Ecto neural progenitor cell (in vitro differentiated cells): ENCODE measurements at places on chromosomes 13 and 19.

- peak; percentile 87 for DNase-seq
Observed at GRCh38 chr19:50679177-50680125, 30.2 kb downstream of the C19orf81 start.

DNA sequence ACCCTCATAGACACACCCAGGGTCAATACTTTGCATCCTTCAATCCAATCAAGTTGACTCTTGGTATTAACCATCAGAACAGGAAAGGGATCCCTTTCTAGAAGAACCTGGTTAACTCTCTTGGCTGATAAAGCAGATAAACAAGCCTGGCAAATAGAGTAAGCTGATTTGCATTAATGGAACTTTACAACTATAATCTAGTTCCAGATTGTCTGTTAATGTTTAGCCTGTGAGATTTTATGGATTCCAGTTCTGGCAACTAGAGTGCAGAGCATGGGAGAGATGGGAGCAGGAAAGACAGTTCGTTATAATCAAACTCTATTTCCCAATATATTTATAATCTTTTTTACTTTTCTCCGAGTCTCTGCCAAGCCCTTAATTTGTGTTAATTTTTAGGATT, 272.6 kb upstream of the KLHL1 start:
- no peak for DNase-seq

- DNase-seq = no peak
Observed at GRCh38 chr19:1302533-1303239, 17.0 kb downstream of the EFNA2 start.

DNA sequence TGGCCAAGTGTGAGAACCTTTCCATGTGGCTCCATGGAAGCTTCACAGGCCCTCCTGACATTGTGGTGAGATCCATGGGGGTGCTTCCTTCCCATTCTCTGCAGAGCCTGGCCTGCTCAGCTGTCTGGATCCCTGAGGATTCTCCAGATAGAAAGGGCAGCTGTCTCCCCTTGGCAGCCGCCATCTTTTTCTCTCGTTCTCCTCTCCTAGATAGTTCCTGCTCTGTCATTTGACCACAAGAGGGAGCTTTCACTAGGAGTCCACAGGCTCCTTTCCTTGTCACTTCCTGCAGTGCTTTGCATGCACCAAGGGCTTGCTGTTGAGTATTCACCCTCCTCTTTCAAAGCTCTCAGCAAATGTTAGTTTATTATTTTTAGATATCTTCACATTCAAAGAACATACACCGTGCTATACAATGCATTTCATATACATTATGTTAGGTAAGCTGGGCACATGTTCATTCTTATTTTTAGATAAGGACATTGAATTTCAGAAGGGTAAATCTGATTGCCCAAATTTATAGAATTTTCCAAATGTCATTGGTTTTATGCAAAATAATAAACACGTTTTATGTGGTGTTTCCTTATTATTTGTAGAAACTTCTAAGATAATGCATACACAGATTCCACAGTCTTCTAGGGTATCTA, 133.2 kb downstream of the FRY start:
- DNase-seq = peak; percentile 57

DNA sequence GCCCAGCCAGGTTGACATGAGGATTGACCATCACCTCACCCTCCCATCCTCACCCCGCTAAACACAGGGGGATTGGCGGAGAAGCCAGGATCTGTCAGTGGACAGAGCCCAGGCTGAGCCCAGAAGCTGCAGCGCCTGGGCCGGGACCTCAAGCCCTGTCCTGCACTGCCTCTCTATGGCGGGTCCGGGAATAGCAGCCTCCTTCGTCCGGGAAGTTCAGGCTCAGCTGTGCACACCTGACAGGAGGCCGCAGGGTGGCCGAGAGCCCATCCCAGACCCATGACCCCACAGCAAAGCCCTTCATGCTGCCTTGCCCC, 67.8 kb downstream of the SPACA7 start:
- peak; percentile 92 for DNase-seq

GRCh38 chr19:30371960-30372824, at the start of gene ZNF536:
TSS of gene ZNF536 (plus strand) at chr19:30372384. CDS start at chr19:30443563, 71,179 bp downstream.
- no peak for DNase-seq

- DNase-seq = no peak
Observed at GRCh38 chr19:45935267-45935666, 20.7 kb upstream of the NANOS2 start.

DNA sequence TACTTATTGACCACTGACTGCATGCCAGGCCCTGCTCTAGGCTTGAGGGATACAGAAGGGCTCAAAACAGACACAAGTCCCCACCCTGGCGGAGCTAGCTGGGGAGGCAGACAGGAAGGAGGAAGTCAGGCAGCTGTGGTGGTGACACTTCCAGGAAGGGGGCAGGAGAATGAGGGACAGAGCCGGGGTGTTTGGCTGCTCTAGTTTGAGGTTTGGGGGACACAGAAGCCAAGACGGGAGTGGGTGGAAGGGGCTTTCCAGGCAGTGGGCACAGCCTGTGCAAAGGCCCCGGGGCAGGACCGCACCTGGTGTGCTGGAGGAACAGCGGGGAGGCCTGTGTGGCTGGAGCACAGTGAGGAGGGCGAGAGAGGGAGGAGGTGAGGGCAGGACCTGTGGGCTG, 4.0 kb downstream of the MRPL54 start:
- no peak for DNase-seq

GRCh38 chr19:32387701-32388392, 17.7 kb upstream of the DPY19L3 start:
- no peak for DNase-seq

DNA sequence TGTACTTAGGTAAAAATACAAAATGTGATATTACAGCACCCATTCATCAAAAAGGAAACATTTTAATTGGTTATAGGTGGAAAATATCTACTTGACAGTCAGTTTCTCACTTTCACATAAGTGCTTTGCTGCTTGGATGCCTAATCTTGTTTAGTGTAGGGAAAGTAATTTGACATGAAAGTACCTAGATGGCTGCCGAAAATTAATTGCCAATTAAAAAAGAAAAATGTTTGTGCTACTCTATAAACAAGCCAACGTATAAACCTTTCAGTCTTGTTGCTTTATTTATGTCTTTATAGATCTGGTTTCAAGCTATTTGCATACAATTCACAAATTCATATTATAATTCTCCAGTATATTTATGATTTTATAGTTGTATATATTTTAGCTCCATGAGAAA, 729.9 kb downstream of the DACH1 start:
- DNase-seq = no peak

GRCh38 chr13:99983499-99984401, 2.2 kb downstream of the ZIC2 start:
- DNase-seq = peak; percentile 44

- DNase-seq = no peak
Observed at GRCh38 chr13:52703482-52703881, 36.1 kb downstream of the CNMD start.

DNA sequence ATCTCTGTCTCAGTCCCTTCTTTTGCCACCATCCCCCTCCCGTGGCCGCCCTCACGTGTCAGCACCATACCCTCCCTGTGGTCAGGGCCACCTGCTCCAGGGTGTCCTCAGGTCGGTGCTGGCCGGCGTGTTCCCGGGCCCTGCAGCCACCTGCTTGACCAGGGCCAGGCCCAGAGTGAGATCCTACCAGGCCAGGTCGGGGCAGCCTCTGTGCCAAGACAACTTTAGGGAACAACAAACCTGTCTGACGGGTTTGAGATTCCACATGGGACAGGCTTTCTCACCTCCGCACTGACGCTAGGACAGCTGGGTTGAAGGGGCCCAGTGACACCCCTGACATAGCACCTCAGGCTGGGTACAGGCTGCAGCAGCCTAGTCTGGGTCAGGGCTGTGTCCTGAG, 7.5 kb upstream of the SBNO2 start:
- no peak for DNase-seq

- DNase-seq = no peak
Observed at GRCh38 chr19:5106191-5106726, 137.3 kb downstream of the KDM4B start.

- DNase-seq = no peak
Observed at GRCh38 chr19:38676023-38676877, 28.8 kb downstream of the ACTN4 start.

GRCh38 chr13:64529874-64530485, 2700.2 kb downstream of the PCDH9 start:
- DNase-seq = no peak

DNA sequence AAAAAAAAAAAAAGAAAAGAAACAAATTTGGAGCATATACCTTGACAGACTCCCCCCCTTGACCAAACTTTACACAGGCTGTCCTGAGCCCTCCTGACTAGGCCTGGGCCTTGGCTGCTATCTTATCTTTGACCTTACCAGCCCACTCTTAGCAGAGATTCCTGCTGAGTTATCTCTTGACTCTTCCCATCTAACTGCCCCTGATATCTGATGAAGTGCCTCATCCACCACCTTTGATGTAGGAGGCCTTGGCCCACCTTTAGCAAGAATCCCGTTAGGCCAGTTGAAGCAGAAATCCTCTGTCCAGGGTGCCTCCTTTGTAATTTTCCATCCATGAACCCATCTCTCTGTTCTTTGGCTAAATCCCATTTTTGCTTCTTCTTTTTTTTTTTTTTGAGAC, 43.6 kb downstream of the NLRP12 start:
- DNase-seq = no peak

DNA sequence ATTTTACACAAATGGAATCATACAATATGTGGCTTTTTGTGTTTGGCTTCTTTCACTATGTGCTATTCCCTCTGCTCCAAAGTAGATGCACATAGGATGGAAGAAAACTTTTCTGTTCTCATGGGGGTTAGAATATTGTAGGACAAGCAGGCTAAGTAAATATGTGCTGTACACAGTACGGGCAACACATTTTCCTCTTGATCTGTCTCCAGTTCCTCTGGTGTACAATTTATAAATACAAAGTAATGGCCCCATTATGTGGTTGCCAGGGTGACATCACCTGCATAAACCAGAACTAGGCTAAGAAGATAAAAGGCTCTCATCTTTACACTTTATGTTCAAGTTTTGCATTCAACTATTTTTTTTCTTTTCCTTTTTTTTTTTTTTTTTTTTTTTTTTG, 41.0 kb upstream of the SOX21 start:
- DNase-seq = no peak

DNA sequence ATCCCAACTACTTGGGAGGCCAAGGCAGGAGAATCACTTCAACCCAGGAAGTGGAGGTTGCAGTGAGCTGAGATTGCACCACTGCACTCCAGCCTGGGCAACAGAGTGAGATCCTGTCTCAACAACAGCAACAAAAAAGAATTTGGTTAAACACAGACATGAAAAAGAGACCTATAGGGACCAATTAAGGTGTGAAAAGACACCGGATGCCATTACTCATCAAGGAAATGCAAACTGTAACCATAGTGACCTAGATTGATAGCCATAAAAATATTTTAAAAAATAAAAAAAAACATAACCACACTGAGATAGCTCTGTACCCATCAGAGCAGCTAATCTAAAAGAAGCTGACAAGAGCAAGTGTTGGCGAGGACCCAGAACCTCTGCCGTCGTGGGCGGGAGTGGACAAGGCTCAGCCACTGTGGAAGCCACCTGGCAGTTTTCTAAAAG, 37.1 kb upstream of the ISYNA1 start:
- no peak for DNase-seq

- DNase-seq = no peak
Observed at GRCh38 chr19:2550431-2551171, 74.7 kb downstream of the GADD45B start.

DNA sequence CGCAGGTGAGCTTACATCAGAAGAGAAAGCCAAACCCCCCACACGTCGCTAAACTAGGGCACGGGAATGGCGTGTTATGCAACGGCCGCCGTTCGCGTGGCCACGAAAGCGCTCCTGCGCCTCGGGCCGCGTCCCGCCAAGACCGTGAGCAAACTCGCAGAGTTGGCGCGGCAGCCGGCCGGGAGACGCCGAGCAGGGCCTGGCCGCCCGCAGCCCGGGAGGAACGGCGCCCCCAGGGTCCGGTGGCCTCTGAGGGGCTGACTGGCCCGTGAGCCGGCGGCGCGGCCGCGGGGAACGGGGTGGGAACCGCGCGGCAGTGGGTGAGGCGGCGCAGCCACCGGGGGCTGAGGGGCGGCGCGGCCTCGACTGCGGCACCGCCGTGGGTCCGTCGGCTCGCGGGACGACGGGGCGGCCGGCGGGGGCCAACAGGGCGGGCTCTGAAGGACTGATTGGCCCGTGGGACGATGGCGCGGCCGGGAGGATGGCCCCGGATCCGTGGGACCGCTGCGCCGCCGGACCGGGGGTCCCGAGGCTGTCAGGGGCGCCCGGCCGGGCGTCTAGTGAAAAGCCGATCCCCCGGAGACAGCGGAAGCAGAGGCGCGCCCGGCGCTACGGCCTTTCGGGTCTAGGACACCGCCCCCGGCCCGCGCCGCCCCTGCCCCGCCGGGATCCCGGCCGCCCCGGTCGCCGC, 903 bp downstream of the LATS2 start:
- peak; percentile 67 for DNase-seq

- DNase-seq = no peak
Observed at GRCh38 chr19:24060687-24061356, 26.2 kb upstream of the ZNF254 start.

DNA sequence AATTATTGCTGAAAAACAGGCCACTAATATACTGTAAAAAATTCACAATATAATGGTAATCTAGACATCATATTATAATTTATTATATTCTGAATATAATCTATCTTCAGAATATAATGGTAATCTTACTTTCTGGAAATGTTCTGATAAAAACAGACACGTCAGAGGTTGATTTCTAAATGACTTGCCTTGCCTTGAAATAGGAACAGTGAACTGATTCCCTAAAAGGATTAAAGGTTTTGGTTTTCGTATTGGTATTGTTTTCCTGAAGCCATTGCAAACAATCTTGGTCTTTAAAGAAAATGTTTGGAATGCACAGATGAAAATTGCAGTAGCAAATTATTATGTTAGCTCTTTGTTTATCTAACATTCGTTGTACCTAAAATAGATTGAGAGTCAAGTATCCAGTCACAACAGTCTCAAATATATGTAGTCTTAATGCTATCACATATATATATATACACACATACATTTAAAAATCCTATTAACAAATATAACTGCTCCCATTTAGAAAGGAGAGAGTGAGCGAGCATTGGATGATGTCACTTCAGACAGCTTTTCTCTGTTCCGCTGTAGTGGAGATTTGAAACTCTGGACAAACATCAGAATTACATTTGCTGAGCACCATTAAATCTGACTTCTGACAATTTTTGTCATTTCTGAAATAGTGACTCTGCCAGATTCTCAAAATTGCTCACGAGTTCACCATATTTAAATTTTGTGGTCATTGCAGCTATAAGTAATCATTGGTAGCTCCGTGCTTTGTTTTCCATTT, 1.7 kb downstream of the ITM2B start:
- DNase-seq = no peak

GRCh38 chr13:106376401-106377112, 158.9 kb downstream of the EFNB2 start:
- no peak for DNase-seq

DNA sequence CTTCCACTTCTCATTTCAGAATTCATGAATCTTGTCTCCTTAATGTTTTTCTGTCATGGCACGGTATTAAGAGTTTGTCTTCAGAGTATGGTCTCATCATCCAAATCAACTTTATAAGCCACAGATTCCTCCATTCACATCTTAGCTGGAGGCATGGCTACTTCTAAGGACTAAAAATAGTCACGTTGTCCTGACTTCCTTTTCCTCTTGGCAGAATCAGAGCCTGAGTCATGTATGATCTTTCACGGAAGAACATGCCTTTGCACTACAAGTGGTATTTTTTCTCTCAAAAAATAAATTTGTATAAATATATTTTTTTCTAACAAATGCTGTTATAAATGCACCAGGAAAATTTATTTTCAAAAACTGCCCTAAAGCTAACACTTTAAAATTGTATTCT, 71.4 kb downstream of the ALOX5AP start:
- DNase-seq = no peak
